ENCODE measurements at places on chromosomes 5 and 9. TPM values are rescaled to one million over a fixed set of nuclear protein-coding genes. Genes with fewer than 3 reads are reported as not detected.

The ADRB2 gene
- 2.9 TPM for polyA plus RNA-seq

The ADCY2 gene
- polyA plus RNA-seq, result 0.11 TPM

The PRDM9 gene
- not detected for polyA plus RNA-seq

The GRXCR2 gene
- not detected for polyA plus RNA-seq

The SMIM33 gene
- not detected for polyA plus RNA-seq

The CDC20B gene
- polyA plus RNA-seq, result not detected

The NEURL1B gene
- 5.0 TPM for polyA plus RNA-seq

The LCN15 gene
- polyA plus RNA-seq, result not detected

The FCN2 gene
- not detected for polyA plus RNA-seq

The SVEP1 gene
- polyA plus RNA-seq, result 46.3 TPM

DNA sequence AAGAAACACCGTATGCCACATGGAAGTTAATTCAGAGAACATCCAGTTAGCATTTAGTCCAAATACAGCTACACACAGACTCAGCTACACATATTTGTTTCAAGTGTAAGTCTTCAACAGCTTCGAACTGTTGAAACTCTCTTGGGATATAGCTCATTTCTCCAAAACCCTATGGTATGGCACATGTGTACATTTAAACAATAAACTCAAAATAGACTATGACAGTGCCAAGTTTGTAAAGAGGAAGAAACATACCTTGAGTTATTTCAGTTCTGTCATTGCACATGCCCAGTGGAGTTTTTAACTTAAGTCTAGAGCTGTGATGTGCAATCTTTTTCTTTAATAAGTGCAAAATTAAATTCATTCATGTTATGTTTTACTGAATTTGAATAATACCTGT lies 155.1 kb upstream of the RAI14 start:
- no peak for DNase-seq

GRCh38 chr9:21669701-21670100 lies 132.7 kb upstream of the MTAP start:
- DNase-seq, result no peak

DNA sequence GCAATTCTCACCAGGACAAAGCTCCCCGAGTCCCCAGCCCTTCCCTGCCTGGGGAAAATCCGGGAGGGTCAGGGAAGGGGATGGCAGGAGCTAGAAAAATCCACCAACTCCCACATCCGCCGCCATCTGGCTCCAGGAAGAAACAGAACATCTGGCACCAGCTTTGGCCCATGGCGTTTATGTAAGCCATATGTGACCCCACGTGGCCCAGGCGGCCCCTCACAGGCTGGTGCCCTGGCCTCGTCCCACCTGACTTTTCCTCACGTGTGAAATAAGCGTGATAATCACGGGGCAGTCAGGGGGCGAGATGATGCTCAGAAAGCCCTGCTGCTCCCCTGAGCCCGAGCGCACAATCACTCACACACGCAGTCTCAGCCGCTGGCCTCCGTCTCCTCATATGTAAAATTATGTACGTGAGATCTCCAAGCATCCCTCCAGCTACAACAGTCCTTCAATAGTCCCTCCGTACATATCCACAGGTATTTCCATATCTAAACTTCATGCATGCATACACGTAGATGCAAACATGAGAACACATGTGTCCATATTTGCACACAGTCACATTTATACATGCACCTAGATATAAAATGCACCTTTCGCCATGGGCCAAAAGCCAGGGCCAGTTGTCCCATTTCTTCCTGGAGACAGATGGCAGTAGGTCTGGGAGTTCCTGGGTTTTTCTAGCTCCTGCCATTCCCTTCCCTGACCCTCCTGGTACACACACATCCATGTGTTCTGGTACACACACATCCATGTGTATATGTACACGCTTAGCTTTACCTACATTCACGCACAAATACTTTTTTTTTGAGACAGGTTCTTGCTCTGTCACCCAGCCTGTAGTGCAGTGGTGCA lies 28.9 kb downstream of the PLPP7 start:
- DNase-seq, result no peak

DNA sequence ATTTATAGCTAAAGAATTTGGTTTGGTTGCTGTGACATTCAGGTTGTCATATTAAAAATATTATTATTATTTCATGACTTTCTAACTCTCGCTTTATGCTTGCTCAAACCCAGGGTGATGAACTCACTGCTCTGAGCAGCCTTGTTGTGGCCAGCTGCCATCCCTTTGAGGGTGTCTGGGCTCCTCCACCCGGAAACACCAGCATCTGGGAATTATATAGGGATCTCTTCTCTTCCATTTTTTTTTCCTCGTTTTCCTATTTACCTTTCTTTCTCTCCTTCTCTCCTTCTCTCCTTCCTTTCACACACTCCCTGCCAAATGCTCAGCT lies 355.8 kb upstream of the SMARCA2 start:
- no peak for DNase-seq

GRCh38 chr5:131525805-131526204 lies 109.2 kb downstream of the RAPGEF6 start:
- DNase-seq, result no peak

- no peak for DNase-seq
These were observed 168.1 kb downstream of the EFNA5 start for GRCh38 chr5:107502676-107503060.

DNA sequence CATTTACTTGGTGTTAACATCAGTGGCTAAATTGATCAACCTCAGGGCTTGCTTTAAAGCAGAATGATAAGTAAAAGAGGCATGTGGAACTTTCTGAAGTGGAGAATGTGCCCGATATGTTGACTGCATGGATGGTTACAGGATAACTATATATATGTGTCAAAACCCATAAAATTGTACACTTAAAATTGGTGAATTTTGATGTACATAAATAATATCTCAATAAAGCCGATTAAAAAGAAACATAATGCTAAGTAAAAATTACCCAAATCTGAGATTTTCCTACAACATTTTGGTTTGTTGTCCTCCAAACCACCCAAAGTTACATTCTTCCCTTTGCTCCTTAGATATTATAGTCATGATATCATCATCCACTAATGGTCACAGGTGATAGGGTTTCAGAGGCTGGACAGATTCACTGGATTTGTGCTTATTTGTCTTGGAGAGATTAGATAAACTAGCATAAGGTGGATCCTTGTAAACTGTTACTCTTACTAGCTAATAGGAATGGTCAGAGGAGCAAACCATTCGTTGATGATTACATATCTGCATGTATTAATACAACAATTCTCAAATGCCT lies 119.7 kb upstream of the RPS23 start:
- peak; percentile 74 for DNase-seq

GRCh38 chr5:155015239-155015638 lies 1.7 kb downstream of the KIF4B start:
- no peak for DNase-seq

- peak; percentile 22 for DNase-seq
These were observed at the start of gene FBLL1 for GRCh38 chr5:168528521-168529373. TSS of gene FBLL1 (plus strand) at chr5:168529305. CDS start at chr5:168529505, 200 bp downstream.

DNA sequence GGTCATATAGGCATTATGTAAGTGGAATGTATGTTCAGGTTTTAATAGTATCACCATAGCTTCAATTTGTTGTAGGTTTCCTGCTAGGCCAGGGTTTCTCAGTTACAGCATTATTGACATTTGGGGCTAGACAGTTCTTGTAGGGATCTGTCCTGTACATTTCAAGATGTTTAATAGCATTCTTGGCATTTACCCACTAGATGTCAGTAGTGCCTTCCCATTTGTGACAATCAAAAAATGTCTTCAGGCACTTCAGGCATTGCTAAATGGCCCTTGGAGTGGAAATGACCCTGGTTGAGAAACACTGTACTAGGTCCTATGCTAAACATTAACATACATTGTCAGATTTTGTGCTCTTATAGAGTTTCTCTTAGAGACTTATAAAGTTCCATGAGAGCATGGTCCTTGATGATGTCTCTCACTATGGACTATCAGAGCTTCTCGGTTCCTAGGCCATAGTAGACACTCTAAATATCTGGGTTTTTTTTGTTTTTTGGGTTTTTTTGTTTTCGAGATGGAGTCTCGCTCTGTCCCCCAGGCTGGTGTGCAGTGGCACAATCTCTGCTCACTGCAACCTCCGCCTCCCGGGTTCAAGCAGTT lies 1.4 kb downstream of the KIF20A start:
- DNase-seq, result peak; percentile 48

DNA sequence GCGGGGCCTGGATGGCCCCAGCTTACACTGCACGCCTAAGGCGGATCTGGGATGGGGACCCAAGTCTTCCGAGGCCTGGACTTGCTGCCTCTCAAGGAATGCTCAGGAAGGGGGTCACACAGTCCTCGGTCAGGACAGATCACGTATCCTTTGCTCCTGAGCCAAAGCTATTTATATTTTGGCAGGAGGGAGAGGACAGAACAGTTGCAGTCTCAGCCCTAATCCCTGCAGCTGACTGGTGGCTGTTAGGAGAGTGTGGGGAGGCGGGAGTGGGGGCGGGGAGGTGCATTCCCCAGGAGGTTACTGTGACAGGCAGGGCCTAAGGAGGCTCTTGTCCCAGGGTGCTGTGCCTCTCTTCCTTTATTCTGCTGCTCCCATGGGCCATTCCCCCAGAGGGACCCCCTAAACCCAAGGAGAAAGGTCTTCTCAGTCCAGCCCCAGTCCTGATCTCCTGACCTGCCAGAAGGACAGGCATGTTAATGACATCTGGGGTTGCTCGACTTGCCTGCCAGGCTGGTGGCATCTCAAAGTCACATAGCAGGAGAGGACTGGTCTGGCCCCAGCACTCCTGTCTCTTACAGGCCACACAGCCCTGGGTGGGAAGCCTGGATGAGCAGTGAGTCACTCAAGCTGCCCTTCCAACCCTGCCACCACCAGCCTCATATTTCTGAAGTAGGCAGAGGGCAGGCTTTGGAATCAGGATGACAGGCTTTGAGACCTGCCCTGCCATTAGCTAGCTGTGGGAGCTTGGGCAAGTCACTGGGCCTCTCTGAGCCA lies 51.9 kb downstream of the COL27A1 start:
- peak; percentile 54 for DNase-seq

DNA sequence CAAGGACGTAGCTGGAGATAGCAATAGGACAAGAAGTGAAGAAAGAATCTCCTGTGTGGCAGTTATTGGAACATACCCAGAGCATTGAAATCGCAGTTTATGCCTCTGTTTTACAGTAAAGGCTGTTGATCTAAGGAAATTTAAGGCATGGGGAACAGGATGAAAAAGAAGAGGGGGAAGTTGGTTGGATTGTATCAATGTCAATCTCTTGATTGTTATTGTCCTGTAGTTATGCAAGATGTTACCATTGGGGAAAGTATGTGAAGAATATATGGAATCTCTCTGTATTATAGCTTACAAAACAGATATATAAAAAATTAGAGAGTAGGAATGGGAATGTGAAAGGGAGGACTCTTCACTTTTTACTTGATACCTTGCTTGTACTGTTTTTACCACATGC lies 195.6 kb upstream of the NREP start:
- no peak for DNase-seq

DNA sequence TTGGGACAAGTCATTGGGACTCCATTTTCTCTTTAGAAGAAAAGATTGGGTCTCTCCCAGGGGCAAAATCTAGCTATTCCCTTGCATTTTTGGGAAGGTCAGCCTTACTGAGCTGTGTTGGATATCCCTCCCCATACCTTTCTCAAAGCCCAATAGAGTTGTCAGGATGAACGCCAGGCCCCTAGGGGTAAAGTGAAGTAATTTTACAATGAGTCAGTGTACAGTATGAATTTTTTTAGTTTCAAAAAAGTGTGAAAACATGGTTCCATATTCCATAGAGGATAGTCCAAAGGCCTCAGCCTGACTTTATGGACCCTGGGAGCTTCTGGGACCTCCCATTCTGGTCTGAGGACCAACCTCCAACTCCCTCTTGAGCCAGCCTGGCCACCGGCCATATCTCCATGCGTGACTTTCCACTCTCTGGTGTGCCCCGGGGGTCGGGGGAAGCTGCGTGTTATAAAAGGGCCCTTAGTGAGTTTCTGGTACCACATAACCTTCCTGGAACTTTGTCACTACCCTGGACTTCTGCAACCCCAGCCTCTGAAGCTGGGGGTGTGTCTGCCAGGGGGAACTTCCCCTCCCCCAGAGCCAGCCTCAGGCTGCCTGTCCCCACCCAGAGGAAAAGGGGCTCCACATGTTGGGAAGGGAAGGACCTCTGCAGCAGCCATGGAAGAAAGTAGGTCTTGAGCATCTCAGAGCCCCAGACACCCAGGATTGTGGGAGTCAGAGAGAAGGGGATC lies 52.4 kb upstream of the SYNPO start:
- DNase-seq, result no peak

GRCh38 chr9:17137566-17137965 lies 2.7 kb downstream of the CNTLN start:
- DNase-seq, result peak; percentile 6

- DNase-seq, result no peak
These were observed 430.6 kb downstream of the NR2F1-AS1 start for GRCh38 chr5:93150311-93151012.

GRCh38 chr5:115501464-115502210 lies 42.9 kb downstream of the FEM1C start:
- no peak for DNase-seq

DNA sequence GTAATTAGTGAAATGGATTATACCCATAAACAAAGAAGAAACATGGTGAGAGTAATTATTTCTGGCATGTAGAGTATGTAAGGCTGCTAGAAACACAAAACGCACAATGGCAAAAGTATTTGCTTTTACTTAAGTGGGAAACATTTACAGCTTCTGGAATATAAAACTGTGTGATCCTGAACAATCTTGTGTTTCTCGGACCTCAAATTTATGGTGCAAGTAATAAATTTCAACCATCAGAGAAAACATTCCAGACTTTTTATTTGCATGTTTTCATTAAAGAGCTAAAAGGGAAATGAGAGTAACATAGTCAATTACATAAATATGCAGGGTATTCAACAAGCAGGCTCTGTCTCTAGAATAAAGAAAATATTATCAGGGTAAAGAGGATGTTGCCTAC lies 17.2 kb upstream of the PRR16 start:
- no peak for DNase-seq

GRCh38 chr9:121463026-121463807 lies 36.4 kb downstream of the GGTA1 start:
- no peak for DNase-seq

DNA sequence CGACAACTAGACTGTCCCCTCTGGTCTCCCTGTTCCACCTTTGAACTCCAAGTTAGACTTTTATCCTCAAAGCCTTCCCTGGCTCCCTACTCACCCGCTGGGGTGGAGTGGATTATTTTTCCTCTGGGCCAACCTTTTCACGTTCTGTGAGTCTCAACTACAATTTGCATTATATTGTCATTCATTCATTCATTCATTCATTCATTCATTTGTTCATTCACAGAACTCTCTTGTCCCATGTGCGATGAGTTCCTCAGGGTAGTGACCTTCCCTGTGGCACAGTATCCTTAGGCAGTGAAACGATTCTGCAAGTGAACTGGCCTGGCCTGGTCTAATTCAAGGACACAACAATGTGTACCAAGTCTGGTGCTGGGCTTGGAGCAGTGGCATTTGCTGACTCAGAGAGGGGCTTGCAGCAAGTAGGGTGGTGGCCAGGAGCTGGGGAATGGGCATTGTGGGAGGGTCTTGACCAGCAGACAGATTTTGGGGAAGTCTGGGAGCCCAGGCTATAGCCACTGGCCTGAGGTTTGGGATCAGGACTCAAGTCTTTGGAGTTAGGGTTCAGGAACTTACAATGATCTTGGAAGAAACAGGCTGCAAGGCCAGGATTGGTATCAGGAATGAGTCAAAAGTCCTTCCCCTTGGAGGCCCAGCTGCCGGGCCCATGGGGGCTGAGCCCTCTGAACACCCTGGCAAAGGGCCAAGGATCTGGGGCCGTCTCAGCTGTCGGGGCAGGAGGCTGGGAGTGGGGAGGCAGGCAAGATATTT lies 37.2 kb upstream of the COL15A1 start:
- peak; percentile 68 for DNase-seq

GRCh38 chr5:45796959-45797553 lies 100.9 kb upstream of the HCN1 start:
- DNase-seq, result no peak

GRCh38 chr5:172438319-172438668 lies 16.0 kb downstream of the SH3PXD2B start:
- no peak for DNase-seq

- DNase-seq, result no peak
These were observed 119.4 kb downstream of the TTC39B start for GRCh38 chr9:15187589-15187988.
